ENCODE measurements at places on chromosomes 13 and 19.

DNA sequence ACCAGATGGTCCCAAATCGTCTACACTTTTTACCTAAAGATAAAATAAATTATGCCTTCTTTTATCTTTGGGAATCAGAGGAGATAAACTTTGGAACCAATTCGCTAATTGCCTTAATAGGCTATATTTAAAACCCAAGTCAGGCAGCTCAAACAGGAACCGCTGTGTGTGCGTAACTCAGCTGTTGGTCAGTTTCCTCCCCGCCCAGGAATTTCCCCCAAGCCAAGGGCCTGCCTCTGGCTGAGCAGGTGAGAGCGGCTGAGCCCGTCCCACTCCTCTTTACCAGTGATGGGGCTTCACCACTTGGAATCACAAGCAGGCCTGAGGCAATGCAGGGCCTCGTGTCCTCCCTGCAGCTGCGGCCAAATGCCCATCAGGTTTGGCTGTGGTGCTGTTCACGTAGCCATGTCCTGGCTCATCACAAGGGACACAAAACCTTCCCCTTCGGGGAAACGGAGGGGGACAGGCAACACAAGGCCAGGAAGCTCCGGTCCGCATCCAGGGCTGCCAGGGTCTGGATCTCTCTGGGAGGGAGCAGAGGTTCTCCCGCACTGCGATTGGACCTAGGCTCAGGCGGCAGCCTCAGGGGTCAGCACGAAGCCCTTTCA, 503 bp upstream of the SLC7A9 start:
- peak; percentile 63 for DNase-seq

DNA sequence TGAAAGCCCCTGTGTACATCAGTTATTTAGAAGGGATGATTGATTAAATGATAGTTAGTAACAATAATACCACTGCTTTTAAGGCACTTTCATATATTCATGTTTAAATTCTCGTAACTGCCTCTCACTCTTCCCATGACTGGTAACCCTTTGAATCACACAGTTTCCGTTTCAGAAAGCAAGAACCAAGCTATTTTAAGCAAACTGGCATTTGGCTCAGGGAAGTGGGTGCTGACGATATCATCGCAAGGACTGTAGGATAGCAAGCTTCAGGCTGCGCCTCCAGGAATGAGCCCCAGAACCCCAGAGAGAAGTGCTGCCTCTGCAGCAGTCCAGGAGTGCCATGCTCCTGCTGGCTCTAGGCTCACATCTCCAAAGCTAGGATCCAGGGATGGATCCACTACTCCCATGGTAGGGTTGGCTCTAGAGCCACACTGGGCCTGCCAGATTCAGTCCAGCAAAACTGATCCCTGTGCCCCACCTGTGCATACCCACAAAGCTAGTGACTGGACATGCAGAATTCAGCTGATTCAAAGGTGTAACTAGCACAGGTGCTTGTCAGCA, 313.5 kb downstream of the SLC7A1 start:
- DNase-seq, result peak; percentile 41

GRCh38 chr13:42370229-42370628, 98.3 kb downstream of the AKAP11 start:
- DNase-seq, result no peak

DNA sequence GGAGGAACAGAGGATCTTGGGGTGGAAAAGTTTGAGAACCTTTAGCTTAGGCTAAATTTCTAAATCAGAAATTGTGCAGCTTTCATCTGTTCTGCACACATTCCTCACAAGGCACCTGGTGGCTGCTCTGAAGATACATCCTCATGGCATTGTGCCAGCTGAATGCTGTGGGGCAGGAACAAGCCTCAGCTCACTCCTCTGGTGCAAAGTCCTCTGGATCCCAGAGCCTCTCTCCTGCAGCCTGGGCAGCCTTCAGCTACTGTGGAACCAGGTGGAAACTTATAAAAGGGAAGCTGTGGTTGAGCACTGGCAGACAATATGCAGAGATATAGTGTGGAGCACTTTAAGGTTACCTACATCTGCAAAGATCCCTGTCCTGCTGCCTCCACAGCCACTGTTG, 72.3 kb downstream of the KCTD12 start:
- no peak for DNase-seq

GRCh38 chr19:29672933-29673336, 7.7 kb downstream of the PLEKHF1 start:
- no peak for DNase-seq

GRCh38 chr19:30450100-30450499, 77.9 kb downstream of the ZNF536 start:
- no peak for DNase-seq

- no peak for DNase-seq
These were observed 111.8 kb downstream of the ESD start for GRCh38 chr13:46685006-46685730.

DNA sequence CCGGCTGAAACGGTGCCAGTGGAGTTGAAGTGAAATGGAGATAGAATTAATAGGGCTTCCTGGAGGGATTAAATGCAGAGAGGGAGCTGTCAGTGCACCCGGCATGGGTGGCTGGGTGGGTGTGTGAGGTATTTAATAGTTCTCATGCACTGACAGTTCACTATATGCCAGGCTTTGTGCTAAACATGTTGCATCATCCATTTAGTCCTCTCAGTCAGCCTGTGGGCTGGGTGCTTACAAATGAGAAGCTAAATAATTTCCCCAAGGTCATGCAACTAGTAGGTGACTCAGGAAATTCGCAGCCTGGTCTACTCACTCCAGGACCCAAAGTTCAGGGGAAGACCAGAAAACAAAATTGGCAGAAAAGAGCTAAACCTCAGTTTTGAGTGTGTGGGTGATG, 63.5 kb upstream of the SPATA13 start:
- no peak for DNase-seq

GRCh38 chr13:19181021-19181620, 503 bp downstream of the TUBA3C start:
- no peak for DNase-seq

DNA sequence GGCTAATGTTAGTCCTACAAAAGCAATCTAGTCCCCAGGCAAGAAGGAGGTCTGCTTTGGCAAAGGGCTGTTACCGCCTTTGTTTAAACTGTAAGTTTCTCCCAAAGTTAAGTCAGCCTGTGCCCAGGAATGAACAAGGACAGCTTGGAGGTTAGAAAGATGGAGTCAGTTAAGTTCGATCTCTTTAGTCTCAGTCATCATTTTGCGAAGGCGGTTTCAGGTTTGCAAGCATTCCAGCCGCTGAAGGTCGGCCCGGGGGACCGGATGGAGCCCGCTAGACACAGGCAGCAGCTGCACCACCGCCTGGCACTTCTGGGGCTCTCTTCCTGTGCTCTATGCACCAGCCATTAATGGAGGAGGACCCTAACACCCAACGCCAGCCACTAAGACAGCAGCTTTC, 91.3 kb downstream of the STK24 start:
- DNase-seq, result no peak

GRCh38 chr19:31992750-31993149, 352.7 kb upstream of the ZNF507 start:
- no peak for DNase-seq

- peak; percentile 87 for DNase-seq
These were observed 5.7 kb downstream of the PTPRS start for GRCh38 chr19:5334824-5335500.

- no peak for DNase-seq
These were observed 202.4 kb downstream of the ITGBL1 start for GRCh38 chr13:101654883-101655282.

- DNase-seq, result no peak
These were observed 91.6 kb downstream of the RGCC start for GRCh38 chr13:41548910-41549309.

DNA sequence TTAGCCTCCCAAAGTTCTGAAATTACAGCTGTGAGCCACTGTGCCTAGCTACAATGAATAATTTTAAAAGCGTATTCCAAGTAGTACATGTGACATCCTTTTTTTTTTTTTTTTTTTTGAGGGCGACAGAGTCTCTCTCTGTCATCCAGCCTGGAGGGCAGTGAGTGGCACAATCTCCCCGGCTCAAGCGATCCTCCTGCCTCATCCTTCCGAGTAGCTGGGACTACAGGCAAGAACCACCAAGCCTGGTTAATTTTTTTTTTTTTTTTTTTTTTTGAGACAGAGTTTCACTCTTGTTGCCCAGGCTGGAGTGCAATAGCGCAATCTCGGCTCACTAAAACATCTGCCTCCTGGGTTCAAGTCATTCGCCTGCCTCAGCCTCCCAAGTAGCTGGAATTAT, 3.8 kb upstream of the PRR12 start:
- DNase-seq, result no peak

- DNase-seq, result no peak
These were observed at the start of gene CSNK1G2 for GRCh38 chr19:1941146-1942077. Gene CSNK1G2 (plus strand): TSS chr19:1941172. CDS start chr19:1969773, 28,601 bp downstream.

- no peak for DNase-seq
These were observed 380.1 kb downstream of the EFNB2 start for GRCh38 chr13:106155411-106155810.

DNA sequence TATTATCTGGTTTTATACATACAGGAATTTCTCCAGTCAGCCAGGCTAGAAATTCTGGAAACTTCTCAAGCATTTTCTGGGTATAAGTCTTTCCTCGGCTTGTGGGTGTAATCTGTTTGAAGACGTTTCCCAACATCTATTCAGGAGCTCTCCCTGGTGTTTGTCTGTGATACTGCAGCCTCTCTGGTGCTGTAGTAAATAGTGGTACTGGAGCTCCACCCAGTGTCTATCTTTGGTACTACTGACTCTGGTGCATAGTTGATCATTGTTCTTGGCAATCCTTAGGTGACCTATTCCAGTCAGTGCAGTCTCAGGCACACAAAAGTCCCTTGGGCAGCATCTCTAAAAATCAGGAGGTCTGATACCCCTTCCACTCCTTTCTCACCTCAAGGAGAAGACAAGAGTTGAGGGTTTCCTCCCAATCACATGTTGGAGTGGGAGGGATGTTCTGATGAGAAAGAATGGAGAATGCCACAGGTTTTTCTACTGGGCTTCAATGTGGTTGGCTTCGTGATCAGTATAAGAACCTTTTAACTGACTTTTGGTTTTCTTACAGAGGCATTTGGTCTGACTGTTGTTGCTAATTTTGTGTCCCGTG, 115.5 kb downstream of the CYSLTR2 start:
- DNase-seq, result no peak

- no peak for DNase-seq
These were observed 1390.6 kb downstream of the UQCRFS1 start for GRCh38 chr19:27822336-27822735.

DNA sequence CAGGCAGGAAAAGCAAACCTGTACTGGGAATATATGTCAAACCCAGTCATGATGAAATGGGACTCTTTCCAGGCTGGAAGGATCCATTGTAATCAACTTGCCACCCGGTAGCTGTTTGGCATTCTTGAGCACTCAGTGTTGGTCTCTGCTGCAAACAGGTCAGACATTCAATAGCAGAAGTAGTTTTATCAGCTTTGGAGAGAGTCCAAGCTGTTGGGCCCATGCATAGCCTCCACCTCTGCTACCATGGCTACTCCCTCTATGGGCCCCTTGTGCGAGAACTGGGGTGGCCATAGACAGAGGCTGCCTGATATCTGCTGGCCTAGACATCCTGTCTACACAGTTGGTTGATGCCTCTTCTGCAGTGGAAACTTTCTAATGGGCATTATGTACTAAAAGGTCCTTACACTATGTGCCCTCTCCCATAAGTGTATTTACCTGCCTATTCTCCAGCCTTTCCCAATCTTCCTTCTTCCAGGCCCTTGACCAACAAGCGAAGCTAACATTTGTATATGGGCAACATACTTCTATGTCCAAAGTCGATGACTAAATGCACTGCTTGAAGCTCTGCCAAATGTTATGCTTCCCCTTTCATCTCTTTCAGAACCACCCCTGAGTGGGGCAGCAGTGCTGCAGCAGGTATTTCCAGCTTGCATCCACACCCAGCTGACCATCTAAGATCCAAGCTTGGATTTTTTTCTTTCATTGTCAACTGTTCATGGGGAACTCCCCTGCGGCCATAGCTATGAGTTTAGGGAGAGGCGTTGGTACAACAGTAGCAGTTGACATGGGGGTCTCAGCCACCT, 5.3 kb upstream of the RNF6 start:
- no peak for DNase-seq

DNA sequence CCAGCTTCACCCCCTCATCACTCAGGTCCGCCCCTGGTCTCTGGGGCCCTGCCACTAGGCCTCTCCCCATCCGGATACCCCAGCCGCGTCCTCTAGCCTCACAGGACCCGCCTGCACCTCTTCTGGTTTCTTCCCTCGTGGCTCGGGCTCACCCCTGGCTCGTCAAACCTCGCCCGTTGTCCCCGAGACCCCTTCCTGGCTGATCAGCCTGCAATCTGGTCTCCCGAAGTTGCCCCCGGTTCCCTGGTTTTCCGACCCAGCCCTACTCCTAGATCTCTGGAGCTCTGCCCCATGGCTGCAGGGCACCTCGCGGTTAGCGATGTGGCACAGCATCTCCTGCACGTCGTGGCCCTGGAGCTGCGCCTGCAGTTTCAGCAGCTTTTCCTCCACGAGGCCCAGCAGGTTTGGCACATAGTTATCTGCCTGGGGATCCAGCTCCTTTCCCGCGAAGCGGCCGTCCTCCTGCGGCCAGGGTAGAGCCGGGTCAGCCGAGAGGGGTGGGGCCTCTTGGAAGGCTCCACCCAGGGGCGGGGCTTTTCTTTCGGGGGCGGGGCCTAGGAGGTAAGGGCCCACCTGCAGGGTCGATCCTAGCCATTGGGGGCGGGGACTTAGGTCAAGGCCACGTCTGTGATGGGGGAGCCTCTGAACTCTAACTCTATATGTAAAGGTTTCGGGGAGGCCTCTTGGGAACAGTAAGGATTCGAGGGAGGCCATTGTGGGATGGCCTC, 2.4 kb upstream of the RGL3 start:
- no peak for DNase-seq

DNA sequence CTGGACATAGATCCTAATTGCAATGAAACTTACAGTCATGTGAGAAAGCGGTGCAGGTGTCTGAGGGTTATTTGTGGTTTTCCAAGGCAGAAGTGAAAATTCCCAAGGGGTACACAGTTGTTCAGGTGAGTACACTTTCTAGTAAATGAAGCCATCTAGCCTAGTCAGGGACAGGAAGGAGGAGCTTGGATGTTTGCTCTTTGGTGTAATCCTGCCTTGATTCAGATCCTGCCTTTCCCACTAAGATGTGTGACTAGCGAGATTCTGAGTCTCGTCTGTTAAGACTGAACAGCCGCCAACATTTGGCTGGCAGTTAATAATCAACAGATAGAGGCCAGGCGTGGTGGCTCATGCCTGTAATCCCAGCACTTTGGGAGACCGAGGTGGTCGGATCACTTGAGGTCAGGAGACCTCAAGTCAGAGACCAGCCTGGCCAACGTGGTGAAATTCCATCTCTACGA, 2.5 kb downstream of the RPS9 start:
- peak; percentile 17 for DNase-seq

- no peak for DNase-seq
These were observed 19.4 kb upstream of the PSG2 start for GRCh38 chr19:43101950-43102349.

DNA sequence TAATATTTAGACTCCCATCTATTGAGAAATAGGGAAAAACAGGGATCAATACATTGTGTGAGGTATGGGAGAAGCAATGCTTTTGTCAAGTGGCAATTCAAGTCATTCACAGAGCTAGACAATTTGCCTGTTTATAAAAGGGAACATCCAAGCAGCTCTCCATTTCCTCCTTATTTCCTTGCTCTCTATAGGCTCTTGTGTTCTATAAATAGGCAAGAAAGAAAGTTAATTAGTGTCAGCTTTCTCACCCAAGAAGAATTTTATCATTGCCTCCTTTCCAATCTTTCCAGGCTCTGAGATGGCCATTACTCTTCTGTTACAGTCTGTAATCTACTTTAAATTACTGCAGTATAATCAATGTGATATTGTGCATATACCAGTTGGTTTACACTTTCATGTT, 199.9 kb downstream of the LHFPL6 start:
- no peak for DNase-seq

- peak; percentile 83 for DNase-seq
These were observed 10.8 kb downstream of the PLPPR3 start for GRCh38 chr19:810883-811489.

Measured in posterior cingulate gyrus (tissue), 11 donors.